ENCODE measurements at places on chromosomes 16 and 17.

DNA sequence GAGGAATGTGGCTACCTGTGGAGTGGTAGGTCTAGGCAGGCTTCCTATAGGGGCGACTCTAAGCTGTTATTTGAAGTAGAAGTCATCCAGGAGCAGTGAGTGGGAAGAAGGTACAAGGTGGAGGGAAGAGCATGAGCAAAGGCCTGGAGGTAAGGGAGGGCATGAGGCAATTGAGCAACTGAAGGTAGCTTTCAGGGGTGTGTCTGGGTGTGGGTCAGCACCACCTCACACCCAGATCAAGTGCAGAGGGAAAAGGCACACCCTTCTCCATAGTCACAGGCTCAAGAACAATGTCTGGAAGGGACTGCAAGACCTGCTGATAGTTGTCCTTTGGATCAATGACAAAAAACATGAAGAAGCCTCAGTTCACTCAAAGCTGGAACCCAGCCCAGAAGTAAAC is 46.5 kb upstream of the IRX6 start:
- no peak for DNase-seq

DNA sequence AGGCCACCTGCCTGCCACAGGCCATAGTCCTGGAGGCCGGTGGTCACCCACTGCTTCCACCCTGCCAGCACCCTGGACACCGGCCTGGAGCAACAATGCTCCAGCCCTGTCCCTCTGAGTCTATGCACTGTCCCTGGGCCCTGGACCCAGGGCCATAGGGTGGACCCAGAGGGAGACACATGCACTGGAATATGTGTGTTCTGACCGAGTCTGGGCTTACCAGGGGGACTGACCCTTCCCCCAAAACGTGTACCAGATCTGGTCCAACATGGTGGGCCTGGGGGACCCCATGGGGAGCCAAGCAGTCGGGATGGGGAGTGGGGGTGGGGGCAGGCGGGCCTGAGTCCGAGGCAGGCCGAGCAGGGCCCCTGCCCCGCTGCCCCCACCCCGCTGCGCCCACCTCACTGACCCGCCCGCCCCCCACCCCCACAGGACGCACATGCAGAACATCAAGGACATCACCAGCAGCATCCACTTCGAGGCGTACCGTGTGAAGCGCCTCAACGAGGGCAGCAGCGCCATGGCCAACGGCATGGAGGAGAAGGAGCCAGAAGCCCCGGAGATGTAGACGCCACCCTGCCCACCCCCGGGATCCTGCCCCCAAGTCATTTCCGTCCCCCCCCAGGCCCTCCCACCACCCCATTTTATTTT is 357.4 kb downstream of the SEC14L1 start:
- no peak for DNase-seq

DNA sequence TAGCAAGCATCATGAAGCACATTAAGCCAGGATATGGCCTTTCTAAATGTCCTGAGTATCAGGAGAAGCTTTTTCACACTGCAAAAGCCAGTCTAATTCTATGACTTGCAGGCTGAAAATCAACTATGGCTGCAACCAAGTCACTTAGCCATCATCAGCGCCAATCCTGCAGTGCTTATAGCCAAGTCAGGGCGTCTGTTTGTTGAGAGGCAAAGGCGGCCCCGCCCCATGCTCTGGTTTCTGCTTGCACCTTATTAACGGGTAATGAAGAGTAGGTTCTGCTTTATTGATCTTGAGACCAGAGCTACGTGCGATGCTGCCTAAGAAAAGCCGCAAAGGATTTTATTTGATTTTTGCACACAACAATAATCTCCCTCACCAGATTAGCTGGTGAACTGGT is 88.4 kb downstream of the CDH13 start:
- DNase-seq, result no peak

GRCh38 chr17:879546-880442 is 97.6 kb downstream of the MRM3 start:
- no peak for DNase-seq

- DNase-seq, result no peak
These were observed 30.9 kb upstream of the DUSP14 start for GRCh38 chr17:37458805-37459204.

DNA sequence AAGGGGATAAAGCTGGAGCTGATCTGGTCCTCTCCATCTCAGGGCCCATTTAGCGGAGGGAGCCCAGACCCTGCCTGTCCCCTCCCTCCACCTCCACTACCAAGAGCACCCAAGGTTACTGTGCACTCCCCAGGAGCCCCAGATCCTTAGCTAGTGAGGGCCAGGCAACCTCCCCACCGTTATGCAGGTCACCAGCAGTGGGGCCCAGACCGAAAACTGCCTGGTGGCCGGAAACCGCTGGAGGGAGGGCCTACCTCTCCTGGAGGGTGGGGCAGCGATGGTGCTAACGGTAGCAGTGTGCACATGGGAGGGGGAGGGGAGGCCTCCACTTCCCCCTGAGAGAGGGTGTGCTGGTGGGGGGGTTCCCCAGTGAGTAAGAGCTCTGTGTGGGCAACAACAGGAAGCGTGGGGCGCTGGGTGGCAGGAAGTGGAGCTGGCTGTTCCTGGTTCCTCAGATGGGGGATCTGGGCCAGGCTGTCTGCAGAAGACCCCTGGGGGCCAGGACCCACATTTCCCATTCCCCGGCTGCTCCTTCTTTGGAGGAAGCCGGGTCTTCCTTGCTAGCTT is 4.4 kb downstream of the FMNL1 start:
- peak; percentile 80 for DNase-seq

Measured in esophagus squamous epithelium (tissue), 5 donors.